ENCODE measurements at places on chromosomes 7 and 10.

DNA sequence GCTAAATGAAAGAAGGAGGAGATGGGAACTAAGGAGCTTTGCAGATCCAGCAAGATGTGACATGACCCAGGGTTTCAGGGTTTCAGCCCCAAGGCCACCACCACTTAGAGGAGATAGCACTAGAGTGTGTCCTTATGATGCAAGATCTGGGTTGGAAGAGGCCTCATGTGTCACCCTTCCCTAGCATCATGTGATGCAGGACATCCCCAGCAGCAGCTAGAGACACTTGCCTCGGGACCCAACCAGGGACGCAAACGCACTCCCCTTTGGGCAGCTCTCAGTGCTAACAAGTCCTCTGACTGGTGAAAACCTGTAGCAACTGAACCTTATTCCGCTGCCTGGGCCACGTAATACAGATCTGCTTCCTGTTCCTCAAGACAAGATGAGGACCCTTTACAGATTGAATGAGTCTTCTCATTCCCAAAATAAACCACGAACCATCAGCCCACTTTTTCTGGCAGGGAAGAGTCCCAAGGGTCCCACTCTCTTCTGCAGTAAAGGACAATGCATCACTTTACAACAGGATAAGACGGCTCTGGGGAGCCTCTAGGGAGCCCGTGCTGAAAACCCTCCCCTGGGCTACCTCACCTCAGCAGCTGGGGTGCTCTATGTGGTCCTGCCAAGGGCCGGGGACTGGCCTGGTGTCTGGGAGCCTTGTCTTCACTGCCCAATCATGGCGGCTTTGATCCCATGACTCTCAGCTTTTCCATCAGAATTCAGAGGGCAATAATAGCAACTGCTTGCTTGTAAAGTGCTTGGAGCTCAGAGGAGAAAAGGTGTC lies 44.8 kb upstream of the GDF10 start:
- DNase-seq = no peak

- DNase-seq = no peak
Observed at GRCh38 chr7:111958431-111958830, 247.8 kb downstream of the DOCK4 start.

DNA sequence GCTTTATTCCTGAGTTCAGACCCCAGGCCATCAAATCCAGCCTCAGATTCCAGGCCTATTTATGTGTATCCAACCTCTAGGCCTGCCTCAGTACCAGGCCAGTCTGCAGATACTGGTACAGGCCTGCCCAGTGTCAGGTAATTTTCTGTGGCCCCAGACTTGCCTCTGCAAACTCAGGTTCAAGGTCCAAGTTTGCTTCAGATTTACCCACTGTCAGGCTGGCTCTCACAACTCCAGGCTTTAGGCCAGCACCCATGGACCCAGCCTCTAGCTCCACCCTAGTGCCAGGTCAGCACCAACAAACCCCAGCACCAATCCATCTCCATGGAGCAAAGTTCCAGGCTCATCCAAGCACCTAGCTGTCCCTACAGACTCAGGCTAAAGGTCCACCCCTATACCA lies 169.7 kb downstream of the ITGB1 start:
- DNase-seq = no peak

- DNase-seq = no peak
Observed at GRCh38 chr7:129426482-129426881, 7.8 kb upstream of the STRIP2 start.

DNA sequence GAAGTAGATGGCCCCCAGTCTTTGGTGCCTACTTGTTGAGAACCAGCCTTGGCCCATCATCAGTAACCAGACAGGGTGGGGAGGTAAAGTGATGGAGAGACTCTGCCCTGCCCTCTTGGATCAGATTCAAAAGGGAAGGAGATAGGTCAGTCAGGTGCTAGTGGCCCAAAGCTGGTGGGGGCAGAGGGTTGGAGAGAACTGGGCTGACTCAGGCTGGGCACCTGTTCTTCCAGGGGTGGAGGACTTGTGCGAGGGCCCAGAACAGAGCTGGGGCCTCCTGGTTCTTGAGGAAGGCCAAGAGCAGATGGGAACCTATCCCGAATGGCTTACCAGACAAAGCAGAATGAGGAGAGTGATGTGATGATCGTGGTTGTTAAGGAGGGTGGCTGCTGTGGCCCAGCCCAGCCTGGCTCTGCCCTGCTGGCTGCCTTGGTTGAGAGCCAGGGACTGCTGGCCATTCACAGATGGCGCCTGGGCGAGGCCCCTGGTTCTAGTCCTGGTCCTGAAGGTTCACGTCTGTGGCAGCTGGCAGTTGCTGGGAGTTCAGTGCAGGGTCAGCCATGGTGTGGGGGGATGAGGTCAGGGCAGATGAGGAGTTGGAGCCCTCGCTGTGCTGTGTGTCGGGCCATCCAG lies 36.6 kb downstream of the PALD1 start:
- no peak for DNase-seq

- DNase-seq = peak; percentile 33
Observed at GRCh38 chr10:31083765-31084184, 52.1 kb upstream of the ZNF438 start.

DNA sequence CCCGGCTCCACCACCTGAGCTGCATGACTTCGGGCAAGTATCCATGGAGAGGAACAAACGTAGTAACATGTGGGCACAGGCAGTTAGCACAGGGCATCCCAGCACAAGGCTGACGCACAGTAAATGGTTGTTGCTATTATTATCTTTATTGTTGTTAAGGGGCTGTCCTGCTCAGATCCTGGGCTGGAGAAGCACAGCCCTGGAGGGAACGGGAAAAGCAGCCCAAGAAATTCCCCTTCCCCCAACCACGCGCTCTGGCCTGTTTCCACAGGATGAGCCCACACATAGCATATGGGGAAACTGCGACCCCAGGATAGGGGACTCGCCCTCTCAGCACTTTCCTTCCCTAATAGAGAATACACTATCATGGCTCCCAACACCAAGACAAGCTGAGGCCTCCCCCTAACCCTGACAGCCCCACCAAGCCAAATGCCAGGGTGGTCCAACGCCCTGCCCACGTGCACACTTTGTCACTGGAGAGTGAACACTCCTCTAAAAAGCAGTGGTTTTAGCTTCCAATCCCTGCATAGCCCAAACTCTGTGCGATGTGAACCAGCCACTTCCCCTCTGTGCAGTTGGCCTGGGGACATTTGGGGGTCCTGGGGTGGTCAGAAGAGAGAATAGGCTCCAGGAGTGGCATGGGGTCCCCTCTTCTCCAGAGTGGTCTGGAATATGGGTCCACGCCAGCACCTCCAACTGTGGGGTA lies 11.0 kb downstream of the PSD start:
- DNase-seq = no peak

Measured in body of pancreas (tissue), 4 donors.